ENCODE measurements at places on chromosomes 13 and 19.

DNA sequence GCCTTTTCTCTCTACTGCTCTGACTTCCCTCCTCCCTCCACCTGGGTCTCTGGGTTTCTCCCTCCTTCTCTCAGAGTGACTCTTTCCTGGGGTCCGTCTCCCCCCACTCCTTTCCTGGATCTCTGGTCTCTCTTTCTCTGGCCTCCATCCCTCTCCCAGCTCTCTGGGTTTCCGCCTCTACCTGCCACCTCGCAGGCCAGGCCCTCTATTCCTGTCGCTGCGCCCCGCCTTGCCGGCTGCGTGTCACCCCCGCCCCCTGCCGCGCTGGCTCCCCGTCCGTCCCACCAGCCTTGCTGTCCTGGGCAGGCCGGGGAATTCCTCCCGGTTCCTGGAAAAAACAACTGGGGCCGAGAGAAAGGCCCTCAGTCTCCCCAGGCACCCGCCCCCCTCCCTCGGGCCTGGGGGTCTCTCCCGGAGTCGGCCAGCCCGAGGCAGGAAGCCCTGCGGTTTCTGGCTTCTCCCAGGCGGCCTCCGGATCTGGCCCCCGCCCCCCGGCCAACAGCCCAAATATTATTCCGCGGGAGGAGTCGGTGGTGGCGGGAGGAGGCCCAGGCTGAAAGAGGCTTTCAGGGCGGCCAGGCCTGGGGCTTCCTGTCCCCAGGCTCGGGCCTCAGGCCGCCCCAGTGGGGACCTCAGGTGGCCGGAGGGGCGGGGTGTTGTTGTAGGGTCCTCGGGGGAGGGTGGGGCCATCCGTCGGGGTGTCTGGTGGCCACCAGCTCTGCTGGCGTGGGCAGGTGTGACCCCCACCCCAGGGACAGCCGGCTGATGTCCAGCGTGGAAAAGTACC, 9.3 kb downstream of the IRF2BP1 start:
- DNase-seq = peak; percentile 18

DNA sequence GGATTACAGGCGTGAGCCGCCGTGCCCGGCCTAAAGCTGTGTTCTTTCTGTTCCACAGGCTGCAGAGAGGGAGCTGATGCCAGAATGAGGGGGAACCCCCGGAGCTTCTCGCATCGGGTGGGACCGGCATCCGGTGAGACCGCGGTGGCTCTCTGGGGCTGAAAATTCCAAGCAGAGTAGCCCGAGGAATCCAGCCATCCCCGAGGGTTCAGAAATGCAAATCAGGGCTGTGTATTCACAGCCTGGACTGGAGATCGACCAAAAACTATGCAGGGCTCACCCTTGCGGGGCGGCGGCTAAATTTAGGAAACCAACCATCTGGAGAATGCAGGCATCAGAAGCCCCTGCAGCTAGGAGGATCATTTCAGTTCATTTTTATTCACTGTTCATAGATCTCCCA, 99.2 kb downstream of the GNG7 start:
- no peak for DNase-seq

- peak; percentile 76 for DNase-seq
These were observed 4.9 kb upstream of the TNFSF14 start for GRCh38 chr19:6674868-6675305.

DNA sequence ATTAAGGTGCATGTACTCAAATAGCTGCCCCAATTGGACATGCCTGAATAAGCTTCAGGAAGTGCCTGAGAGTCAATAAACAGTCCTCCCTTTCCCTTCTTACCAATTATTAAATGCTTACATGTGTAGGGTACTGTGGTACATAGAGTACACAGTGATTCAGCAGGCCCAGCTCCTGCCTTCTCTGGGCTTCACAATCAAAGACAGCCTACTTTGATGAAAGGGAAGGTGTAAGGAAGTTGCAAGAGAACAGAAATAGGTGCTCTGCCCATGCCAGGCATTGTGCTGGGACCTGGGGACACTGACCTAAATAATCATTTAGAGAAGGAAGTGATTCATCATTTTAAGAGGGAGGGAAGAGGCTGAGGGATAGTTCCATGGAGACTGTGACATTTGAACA, 17.2 kb downstream of the FRY start:
- DNase-seq = no peak

DNA sequence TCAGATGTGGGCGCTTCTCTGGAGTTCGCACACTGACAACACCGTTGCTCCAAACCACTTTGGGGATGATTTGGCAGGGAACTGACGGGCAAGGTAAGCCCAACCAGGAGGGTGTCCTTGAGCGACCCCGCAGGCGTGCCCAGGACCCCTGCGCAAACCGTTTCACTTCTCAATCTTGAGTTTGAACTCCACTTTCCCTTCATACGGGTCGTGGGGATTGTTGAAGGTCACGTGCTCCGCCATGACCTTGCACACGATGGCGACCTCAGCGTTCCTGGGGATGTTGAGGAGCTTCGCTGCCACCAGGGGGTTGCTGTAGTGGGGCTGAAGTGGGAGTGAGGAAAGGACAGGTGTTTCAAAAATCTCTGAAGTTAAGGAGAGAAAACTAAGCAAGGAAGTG, 8.8 kb downstream of the ATP4B start:
- no peak for DNase-seq

- DNase-seq = no peak
These were observed 260.0 kb downstream of the KLF12 start for GRCh38 chr13:73873940-73874830.

DNA sequence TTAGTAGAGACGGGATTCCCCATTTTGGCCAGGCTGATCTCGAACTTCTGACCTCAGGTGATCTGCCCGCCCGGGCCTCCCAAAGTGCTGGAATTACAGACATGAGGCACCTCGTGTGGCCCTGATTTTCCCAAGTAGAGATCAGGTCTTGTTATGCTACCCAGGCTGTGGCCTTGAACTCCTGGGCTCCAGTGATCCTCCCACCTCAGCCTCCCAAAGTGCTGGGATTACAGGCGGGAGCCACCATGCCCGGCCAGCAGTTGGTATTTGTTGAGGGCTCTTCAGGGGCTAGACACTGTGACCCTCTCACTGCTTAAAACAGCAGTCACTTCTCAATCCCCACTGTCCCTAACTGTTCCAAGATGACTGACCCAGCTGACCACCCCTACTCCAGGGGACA, 8.5 kb upstream of the ELAVL3 start:
- no peak for DNase-seq
